ENCODE measurements at places on chromosomes 13 and 19.

GRCh38 chr13:41823476-41823875 is 137.4 kb downstream of the VWA8 start:
- DNase-seq, result no peak

GRCh38 chr19:13884726-13885591 is 8.0 kb downstream of the NANOS3 start:
- DNase-seq, result no peak

- no peak for DNase-seq
Measured at GRCh38 chr13:71797517-71797916, 69.5 kb downstream of the DACH1 start.

- DNase-seq, result peak; percentile 22
Measured at GRCh38 chr19:3365836-3366752, at the start of gene NFIC. Gene NFIC (plus strand): TSS chr19:3366583. CDS start chr19:3366637, 54 bp downstream.

- no peak for DNase-seq
Measured at GRCh38 chr13:82356667-82357410, 1525.4 kb downstream of the SLITRK1 start.

GRCh38 chr13:109412283-109412901 is 374.0 kb downstream of the IRS2 start:
- DNase-seq, result no peak

DNA sequence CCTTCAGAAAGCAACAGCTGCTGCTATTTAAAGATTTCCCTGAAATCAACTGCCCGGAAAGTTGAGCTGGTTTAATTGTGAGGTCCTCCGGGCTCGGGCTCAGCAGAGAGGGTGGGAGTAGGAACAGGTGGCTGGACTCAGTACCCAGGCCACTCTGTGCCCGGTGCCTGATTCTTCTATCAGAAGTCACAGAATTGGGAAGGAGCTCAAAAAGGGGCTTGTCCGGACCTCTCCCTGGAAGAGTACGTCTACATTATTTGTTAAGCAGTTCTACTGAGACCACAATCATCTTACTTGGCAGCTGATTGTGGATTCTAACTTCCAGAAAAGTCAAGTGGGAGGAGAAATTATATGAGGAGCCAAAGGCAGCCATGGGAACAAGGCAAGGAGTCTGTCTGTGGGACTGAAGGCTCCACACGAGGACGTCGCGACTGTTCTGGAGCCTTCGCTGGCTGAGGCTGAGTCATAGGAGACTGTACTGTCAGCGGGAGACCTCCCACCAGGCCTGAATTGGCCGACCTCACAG is 91.7 kb upstream of the ANKRD10 start:
- no peak for DNase-seq

- DNase-seq, result no peak
Measured at GRCh38 chr19:53945441-53945840, 17.3 kb upstream of the CACNG8 start.

- no peak for DNase-seq
Measured at GRCh38 chr13:79997244-79997643, 343.7 kb downstream of the SPRY2 start.

- DNase-seq, result no peak
Measured at GRCh38 chr13:38167164-38167822, 182.4 kb upstream of the UFM1 start.

GRCh38 chr13:60355056-60355455 is 42.0 kb upstream of the TDRD3 start:
- DNase-seq, result no peak

- no peak for DNase-seq
Measured at GRCh38 chr13:59957438-59957837, 206.3 kb downstream of the DIAPH3 start.

- DNase-seq, result no peak
Measured at GRCh38 chr13:46720189-46720588, 76.8 kb downstream of the ESD start.

GRCh38 chr13:40537146-40537895 is 129.1 kb downstream of the FOXO1 start:
- DNase-seq, result no peak

DNA sequence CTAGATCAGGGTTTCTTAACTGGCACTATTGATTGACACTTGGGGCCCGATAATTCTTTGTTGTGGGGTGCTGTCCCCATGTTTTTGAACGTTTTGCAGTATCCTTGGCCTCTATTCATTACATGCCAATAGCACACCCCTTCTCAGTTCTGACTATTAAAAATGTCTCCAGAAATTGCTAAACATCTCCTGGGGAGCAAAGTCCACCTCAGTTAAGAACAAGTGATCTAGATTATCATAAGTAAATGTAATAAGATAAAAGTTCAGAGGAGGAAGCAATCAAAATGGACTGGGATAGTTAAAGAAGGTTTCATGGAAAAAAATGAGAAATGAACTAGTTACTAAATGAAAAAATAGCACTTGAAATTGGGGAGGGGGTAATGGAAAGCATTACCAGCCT is 98.1 kb upstream of the MIR17HG start:
- no peak for DNase-seq

DNA sequence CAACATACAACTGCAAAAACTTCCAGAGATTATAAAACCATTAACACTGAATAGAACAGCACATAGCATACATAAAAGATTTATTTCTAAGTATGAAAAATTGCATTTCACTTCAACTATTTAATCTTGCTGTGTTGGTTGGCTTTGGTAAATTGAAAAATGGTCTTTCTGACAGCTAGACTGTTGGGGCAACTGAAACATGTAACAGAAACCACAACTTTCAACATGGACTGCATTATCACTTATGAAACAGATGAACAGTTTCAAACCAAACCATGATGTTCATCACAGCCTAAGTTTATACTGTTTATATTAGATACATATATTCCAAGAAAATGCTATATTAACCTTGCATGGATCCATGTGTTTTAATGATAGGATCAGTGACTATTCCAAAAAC is 324.1 kb upstream of the PCDH9 start:
- DNase-seq, result no peak

GRCh38 chr13:77740931-77741596 is 43.6 kb downstream of the SLAIN1 start:
- DNase-seq, result no peak

DNA sequence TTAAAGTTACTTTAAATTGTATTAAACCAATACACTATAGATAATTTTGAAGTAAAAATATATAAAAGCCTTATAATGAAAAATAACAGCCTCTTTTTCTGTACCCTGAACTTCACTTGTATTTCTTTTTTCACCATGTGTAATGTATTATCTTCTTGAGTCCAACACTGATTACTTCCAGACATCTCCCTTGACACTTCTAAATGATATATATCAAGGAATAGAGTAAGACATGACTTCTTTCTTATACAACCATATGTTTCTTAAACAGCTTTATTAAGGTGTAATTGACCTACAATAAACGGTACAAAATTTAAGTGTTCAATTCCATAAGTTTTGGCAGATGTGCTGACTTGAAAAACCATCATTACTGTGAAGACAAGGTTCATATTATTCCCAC is 531.9 kb downstream of the OLFM4 start:
- DNase-seq, result no peak

DNA sequence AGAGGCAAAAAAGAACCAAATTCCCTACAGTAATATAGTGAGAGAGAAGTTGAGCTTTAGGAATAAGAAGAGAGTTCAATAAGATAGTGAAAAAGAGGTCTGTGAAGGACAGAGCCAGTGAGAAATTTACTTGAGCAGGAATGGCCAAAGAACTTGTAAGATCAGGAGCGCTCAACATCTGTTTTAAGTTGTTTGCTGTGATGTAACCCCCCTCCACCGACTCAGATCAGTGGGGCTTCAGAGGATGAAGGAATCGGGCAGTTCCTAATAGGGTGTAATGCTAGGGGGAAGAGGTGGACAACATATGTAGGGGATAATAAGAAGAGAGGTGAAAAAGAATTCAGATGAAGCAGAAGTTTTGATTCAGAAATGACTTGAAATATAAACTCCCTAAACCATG is 85.3 kb upstream of the FNDC3A start:
- no peak for DNase-seq

GRCh38 chr13:37460166-37460565 is 138.4 kb downstream of the POSTN start:
- DNase-seq, result no peak

DNA sequence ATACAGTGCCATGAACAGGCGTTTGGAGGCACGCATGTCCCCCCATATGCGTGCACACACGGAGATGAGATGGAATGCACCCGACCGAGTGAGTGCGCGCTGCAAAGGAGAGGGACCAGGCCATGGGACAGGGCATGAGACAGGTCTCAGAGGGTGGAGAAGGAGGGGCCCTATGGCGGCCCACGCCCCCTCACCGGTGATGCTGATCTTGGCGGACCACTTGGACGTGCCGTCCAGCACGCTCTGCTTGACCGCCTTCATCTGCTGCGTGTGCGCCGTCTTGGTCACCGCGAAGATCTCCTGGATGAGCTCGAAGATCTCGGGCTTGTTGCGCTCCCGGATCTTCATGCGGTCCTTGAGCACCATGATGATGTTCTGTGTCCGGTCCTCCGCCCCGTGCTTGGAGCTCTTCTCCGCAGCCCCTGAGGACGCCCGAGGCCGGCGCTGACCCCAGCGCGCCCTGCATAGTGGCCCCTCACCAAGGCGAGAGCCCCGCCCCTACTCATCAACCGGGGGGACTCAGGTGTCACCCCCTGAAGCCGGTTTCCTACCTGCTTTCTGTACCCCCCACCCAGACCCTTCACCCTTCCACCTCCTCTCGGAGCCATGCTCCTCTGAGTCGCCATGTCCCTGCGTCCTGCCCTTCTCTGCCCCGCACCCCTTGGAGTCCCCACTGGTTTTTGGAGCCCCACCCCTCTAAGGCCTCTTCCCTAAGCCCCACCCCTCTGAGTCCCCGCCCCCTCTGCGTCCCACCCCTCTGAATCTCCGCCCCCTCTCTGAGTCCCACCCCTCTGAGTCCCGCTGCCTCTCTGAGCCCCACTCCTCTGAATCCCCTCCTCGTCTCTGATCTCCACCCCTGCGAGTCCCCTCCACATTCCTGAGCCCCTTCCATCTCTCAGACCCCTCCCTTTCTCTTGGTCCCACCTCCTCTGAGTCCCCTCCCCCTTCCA is 40.8 kb downstream of the UNC13A start:
- DNase-seq, result no peak

GRCh38 chr13:20127562-20128458 is 33.0 kb downstream of the GJA3 start:
- peak; percentile 59 for DNase-seq

GRCh38 chr19:39969681-39970424 is 1.1 kb upstream of the PSMC4 start:
- no peak for DNase-seq

- DNase-seq, result no peak
Measured at GRCh38 chr19:29804493-29804892, 7.3 kb upstream of the CCNE1 start.

DNA sequence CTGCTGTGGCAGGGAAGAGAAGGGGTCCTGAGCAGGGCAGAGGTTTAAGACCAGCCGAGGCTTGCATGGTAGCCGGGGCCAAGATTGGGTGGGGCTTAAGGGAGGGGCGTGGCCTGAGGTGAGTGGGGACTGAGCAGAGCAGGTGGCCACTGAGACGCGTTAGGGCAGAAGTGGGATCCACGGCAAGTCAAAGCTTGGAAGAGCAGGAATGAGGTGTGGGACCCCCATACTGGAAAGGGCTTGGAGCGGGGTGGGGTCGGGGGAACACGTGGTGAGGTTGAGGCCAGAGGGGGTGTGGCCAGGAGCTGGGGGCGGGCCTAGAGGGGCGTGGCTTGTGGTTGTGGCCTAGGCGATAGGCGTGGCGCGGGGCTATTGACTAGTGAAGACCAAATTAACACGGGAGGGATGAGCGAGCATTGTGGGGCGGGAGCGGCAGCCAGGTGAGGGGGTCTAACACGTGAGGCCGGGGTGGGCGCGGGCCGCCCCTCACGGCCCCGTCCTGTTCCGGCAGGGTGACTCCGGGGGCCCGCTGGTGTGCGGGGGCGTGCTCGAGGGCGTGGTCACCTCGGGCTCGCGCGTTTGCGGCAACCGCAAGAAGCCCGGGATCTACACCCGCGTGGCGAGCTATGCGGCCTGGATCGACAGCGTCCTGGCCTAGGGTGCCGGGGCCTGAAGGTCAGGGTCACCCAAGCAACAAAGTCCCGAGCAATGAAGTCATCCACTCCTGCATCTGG is 3.3 kb downstream of the CFD start:
- peak; percentile 48 for DNase-seq
